ENCODE measurements at places on chromosomes 12 and 14.

- DNase-seq: no peak
Measured at GRCh38 chr12:124352839-124353238, 57.9 kb downstream of the RFLNA start.

DNA sequence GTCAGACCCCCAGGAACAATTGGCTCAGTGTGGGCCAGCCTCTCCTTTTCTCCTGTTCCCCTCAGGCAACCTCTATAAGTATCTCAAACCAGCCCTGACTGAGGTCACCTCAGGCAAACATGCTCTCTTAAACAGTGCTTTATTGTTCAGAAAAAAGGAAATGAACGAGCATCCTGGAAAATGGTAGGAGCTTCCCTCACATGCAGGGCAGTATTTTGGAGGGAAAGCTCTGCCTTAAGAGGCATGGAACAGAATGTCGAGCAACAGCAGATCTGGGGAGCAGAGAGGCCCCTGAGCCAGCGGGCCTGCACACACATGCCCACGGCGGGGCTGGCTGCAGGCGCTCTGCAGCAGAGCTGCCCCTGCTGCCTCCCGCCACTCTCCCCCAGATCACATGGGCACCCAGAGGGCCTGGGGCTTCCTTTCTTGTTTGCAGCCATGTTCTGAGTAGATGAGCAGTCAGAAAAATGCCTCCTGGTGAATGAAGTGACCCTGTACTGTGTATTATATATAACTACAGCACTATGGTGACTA lies 42.0 kb downstream of the MOK start:
- DNase-seq: no peak

GRCh38 chr12:15194456-15195368 lies 26.5 kb downstream of the RERG start:
- DNase-seq: no peak

- DNase-seq: no peak
Measured at GRCh38 chr12:268483-268840, 5.8 kb upstream of the SLC6A13 start.

GRCh38 chr12:43291516-43291915 lies 260.5 kb downstream of the ADAMTS20 start:
- DNase-seq: no peak

GRCh38 chr12:96427269-96427729 lies 27.1 kb upstream of the CDK17 start:
- no peak for DNase-seq

- no peak for DNase-seq
Measured at GRCh38 chr14:85118274-85118673, 411.7 kb upstream of the FLRT2 start.

DNA sequence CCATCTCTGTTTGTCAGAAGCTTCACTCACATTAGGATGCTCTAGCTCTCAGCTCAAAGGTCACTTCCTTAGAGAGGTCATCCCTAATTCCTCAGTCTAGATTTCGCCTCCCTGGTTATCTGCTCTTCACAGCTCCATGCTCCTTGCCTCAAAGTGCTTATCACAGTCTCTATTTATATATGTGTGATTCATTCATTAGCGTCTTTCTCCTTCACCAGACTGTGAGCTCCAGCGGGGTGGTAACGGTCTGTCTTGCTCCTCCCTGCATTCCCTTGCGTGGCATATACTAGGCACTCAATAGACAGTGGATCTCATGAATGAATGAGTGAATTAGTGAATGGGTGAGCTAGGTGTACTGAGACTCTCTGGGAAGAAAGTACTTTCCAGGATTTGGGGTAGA lies 6.9 kb downstream of the SYNDIG1L start:
- DNase-seq: no peak

DNA sequence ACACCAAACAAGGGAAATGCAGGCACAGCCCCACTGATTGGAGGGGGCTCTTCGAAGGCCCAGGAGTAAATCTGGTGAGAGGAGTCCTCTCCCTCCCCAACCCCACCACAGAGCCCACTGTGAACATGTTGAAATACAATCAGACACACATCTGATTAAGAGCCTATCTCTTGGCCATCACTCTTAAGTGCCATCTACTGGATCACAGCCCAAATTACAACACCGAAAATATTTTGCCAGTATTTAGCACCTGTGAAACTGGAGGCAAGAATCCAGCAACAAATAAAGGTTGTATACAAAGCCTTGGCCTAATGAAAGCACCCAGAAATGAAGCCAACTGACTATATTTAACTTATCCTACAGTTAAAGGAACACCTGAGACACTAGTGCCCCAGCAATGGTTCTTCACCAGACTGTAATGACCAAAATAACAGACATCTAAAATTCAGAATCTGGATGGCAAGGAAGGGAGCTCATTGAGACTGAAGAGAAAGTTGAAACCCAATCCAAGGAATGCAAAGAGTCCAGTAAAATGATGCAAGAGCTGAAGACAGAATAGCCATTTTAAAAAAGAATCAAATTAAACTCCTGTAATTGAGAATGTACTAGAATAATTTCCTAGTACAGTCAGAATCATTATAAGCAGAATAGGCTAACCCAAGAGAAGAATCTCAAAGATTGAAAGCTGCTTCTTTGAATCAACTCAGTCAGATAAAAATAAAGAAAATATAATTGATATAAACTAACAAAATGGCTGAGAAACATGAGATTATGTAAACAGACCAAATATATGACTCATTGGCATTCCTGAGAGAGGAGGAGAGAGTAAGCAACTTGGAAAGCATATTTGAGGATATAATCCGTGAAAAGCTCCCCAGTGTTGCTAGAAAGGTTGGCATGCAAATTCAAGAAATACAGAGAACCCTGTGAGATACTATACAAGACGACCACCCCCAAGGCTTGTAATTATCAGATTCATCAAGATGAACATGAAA lies 1117.0 kb downstream of the FLRT2 start:
- DNase-seq: no peak

- no peak for DNase-seq
Measured at GRCh38 chr12:93166541-93167307, 211.0 kb upstream of the NUDT4 start.

- DNase-seq: no peak
Measured at GRCh38 chr14:72869407-72870329, 24.2 kb downstream of the DPF3 start.

GRCh38 chr14:33510063-33510481 lies 440.8 kb downstream of the EGLN3 start:
- no peak for DNase-seq

DNA sequence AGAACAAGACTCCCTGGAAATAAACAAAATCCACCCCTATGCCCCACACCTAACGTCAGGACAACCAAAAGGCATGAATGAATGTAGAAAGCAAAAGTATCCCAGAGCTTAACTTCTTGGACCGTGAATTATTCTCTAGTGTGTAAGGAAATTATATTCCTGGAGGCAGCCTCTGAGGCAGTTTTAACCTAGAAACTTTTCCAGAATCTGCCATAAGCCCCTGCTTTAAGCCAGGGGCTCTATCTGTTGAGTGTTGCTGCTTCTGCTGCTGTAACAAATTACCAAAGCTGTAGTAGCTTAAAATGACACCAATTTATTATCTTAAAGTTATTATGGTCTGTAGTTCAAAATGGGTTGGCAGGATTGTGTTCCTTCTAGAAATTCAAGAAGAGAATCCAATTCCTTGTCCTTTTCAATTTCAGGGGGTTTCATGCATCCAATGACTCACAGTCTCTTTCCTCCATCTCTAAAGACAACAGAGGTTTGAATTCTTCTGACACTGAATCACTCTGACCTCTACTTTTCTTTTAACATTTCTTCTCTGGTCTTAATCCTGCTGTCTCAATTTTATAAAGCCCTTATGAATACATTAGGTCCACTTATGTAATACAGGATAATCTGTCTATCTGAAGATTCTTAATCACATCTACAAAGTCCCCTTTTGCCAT lies 242.7 kb downstream of the ATXN7L3B start:
- DNase-seq: no peak

DNA sequence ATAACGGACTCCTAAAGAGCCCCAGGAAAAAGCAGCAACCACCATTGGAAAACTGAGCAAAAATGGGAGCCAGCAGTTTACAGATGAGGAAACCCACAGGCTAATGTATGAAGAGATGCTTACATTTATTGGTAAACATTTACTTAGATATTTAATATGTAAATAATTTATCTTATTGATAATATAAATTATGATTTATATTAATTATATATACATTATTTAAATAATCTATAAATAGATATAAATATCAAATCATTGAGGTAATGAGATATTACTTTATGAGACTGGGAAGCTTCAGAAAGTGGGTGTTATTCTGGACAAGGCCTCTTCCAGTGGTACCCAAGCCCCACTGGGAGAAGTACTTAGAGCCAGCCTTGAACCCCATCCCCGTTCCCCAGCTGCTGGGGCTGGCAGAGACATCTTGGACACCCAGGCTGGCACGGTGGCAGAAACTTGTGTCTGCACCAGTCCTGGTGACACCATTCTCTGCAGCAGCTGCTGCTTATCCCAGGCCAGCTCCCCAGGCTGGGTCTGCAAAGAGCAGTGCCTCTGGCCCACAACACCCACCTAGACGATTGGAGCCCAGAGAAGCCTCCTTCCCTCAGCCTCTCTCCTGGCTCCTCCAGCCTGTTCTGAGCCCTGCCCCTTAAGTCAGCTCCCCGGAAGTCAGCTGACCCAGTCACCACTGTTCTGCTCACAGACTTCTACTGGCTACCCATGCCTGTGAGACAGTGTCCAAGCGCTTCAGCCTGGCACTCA lies 25.9 kb downstream of the ISCA2 start:
- DNase-seq: no peak

DNA sequence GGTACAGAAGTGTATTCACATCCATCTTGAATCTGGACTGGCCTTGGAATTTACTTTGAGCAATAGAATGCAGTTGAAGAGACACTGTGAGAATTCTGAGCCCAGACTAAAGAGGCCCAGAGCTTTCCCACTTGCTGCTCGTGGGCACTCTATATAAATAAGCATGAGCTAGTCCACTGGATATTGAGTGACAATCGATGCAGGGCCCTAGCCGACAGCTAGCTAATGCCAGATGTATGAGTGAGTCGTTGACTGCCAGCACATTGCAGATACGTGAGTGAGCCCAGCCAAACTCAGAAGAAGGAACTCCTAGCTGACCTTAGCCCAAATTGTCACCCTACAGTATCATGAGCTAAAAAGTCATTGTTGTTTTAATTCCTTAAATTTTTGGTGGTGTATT lies 24.9 kb downstream of the NAV3 start:
- DNase-seq: no peak

GRCh38 chr12:14471497-14471896 lies 96.2 kb downstream of the PLBD1 start:
- no peak for DNase-seq

- no peak for DNase-seq
Measured at GRCh38 chr14:97457575-97458085, 660.4 kb downstream of the VRK1 start.

- DNase-seq: no peak
Measured at GRCh38 chr12:42761601-42762350, 172.2 kb upstream of the PRICKLE1 start.

- no peak for DNase-seq
Measured at GRCh38 chr12:67457136-67457535, 188.0 kb downstream of the CAND1 start.

- no peak for DNase-seq
Measured at GRCh38 chr14:96805956-96806355, 8.8 kb downstream of the VRK1 start.

Measured in activated T-helper 2 cell treated with anti-CD3 and anti-CD28 coated beads, Interferon-gamma antibody, Interleukin-2, Interleukin-4, amounts not matched to agents 10 μg/mL and 5 μg/mL and 100 μg/mL, durations not matched to agents 14 hours and 24 hours and 36 hours (primary cell).